ENCODE measurements at places on chromosomes 11 and 22. TPM values are rescaled to one million over a fixed set of nuclear protein-coding genes. Genes with fewer than 3 reads are reported as not detected.

The APOBEC3G gene
- not detected for total RNA-seq

The SAMM50 gene
- total RNA-seq, result 46.7 TPM

The MAP6 gene
- total RNA-seq, result 1.9 TPM

The CTNND1 gene
- total RNA-seq, result 56.5 TPM

The PGM2L1 gene
- total RNA-seq, result 15.3 TPM

The BRD1 gene
- 15.1 TPM for total RNA-seq

The OR52H1 gene
- not detected for total RNA-seq

The MPEG1 gene
- total RNA-seq, result not detected

The AQP11 gene
- total RNA-seq, result 1.3 TPM

The SGSM1 gene
- 0.33 TPM for total RNA-seq

The BTBD18 gene
- total RNA-seq, result not detected

The RASL10A gene
- 0.67 TPM for total RNA-seq

The F2 gene
- total RNA-seq, result 2.2 TPM

The TUBA8 gene
- 0.50 TPM for total RNA-seq

The OR2AT4 gene
- not detected for total RNA-seq

The KIAA0930 gene
- 87.6 TPM for total RNA-seq

The HPX gene
- total RNA-seq, result 0.83 TPM

The SERGEF gene
- 16.7 TPM for total RNA-seq

The EIF3M gene
- 401 TPM for total RNA-seq

The PTPRJ gene
- 53.4 TPM for total RNA-seq

The HOATZ gene
- not detected for total RNA-seq

The LYVE1 gene
- 0.27 TPM for total RNA-seq

The OR52I1 gene
- total RNA-seq, result not detected

The CHST1 gene
- 1.4 TPM for total RNA-seq

The FAM227A gene
- 0.80 TPM for total RNA-seq

The CHRM1 gene
- total RNA-seq, result not detected

The TPBGL gene
- total RNA-seq, result 0.31 TPM

The CCDC157 gene
- 2.3 TPM for total RNA-seq

The APOA4 gene
- not detected for total RNA-seq

The CSNK2A3 gene
- total RNA-seq, result 1.9 TPM

The PNPLA5 gene
- not detected for total RNA-seq

The DRAP1 gene
- 225 TPM for total RNA-seq

The CRACR2B gene
- total RNA-seq, result 4.7 TPM

The NLRP10 gene
- total RNA-seq, result not detected

The CYP2D6 gene
- total RNA-seq, result 0.40 TPM

The OR4C13 gene
- total RNA-seq, result not detected

The CCDC34 gene
- total RNA-seq, result 31.1 TPM

The TMEM135 gene
- total RNA-seq, result 13.3 TPM

The PPARA gene
- total RNA-seq, result 1.4 TPM

The FLRT1 gene
- total RNA-seq, result not detected

The SMIM35 gene
- total RNA-seq, result not detected

The C2CD2L gene
- 6.5 TPM for total RNA-seq

The P4HA3 gene
- total RNA-seq, result 49.8 TPM

The CD3E gene
- total RNA-seq, result not detected

The FZD4 gene
- 1.3 TPM for total RNA-seq

The SERPING1 gene
- 0.21 TPM for total RNA-seq

The EEF1G gene
- total RNA-seq, result 2,031 TPM

The PRR33 gene
- total RNA-seq, result not detected

The KCNQ1 gene
- total RNA-seq, result 0.74 TPM

The PUS3 gene
- 5.7 TPM for total RNA-seq

The MRGPRE gene
- total RNA-seq, result 0.17 TPM

The ROBO3 gene
- 2.7 TPM for total RNA-seq

The TYR gene
- not detected for total RNA-seq

The CD3D gene
- not detected for total RNA-seq

The OR5J2 gene
- total RNA-seq, result not detected

The GLB1L3 gene
- total RNA-seq, result not detected

Measured in A549 treated with ZK216348 at 1 μM for 4 hours (cell line).